ENCODE measurements at places on chromosomes 7 and 10. TPM values are rescaled to one million over a fixed set of nuclear protein-coding genes. Genes with fewer than 3 reads are reported as not detected.

Gene ZMYND11
- total RNA-seq = 41.4 TPM

- DNase-seq = no peak
Observed at GRCh38 chr10:79385392-79385795, 38.1 kb downstream of the PPIF start.

DNA sequence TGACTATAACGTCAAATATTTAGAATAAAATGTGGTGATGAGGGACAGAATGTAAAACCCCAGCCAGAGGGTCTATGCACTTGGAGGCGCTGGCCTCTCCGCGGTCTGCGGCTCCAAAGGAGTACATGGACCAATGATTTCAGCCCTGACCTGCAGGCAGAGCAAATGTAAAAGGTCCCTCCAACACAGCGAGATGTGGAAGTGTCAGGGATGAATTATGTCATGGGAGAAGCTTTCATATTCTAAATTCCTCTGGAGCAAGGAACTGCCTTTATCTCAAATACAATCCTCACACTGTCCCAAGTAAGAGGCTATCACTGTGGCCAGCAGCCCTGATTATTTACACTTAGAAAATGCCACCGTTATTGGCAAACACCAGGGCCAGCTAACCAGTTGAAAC lies 139.4 kb downstream of the GFRA1 start:
- DNase-seq = no peak

DNA sequence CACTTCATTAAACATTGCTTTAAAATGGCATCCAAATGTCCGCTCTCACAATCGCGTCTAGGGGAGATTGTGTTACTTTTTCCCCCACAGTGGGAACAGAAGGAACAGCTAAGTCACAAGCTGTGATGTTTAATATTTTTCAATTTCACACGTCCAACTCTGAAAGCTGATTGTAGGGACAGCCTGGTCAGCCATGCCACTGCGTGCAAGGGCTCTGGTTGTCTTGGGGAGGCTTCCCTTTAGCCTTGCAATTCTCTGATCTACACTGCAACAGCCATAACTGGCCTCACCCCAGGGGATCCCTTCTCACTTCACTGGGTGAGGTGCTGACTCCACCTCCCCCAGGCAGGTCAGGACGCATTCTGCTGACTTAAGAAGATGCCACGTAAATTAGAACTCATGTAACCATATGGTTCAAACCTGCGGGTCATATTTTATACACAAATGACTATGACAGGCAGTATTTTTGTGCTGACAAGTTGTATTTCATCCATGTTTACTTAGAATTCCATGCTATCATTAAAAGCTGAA lies 425.2 kb upstream of the NFE2L3 start:
- peak; percentile 4 for DNase-seq

- no peak for DNase-seq
Observed at GRCh38 chr7:121003986-121004685, 15.6 kb downstream of the CPED1 start.

- DNase-seq = no peak
Observed at GRCh38 chr10:119829429-119829828, 43.2 kb downstream of the MCMBP start.
